ENCODE measurements at places on chromosomes 11 and 22.

DNA sequence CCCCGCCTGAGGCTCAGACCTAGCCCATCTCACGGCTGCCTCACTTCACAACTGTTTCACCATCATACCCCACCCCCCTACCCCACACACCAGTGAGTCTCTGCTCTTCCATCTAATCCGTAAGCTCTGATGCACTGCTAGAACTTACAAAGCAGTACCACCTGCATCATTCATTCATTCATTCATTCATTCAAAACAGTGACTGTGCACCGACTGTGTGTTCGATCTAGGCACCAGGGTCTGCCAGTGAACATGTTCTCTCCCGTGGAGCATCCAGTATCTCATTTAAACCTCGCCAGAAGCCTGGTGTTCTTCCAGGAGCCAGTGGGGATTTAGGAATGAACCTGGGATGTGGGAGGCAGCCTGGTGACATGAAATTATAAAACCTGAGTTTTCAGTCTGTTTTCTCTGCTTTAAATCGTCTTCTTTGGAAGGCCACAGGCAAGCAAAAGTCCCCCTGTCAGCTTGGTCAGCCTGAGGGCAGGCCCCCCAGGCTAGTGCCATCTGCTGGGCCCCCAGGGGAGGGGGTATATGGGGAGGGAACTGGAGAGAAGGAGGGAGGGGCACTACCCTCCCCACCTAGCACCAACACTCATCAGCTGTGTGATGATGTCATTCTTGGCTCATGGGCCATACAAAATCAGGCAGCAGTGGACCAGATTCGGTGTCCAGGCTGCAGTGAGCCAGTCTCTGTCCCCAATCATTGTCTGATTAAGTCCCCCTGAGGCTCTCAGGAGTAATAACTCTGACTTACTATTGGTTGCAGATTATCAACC, 18.4 kb downstream of the TMPRSS6 start:
- DNase-seq: no peak

DNA sequence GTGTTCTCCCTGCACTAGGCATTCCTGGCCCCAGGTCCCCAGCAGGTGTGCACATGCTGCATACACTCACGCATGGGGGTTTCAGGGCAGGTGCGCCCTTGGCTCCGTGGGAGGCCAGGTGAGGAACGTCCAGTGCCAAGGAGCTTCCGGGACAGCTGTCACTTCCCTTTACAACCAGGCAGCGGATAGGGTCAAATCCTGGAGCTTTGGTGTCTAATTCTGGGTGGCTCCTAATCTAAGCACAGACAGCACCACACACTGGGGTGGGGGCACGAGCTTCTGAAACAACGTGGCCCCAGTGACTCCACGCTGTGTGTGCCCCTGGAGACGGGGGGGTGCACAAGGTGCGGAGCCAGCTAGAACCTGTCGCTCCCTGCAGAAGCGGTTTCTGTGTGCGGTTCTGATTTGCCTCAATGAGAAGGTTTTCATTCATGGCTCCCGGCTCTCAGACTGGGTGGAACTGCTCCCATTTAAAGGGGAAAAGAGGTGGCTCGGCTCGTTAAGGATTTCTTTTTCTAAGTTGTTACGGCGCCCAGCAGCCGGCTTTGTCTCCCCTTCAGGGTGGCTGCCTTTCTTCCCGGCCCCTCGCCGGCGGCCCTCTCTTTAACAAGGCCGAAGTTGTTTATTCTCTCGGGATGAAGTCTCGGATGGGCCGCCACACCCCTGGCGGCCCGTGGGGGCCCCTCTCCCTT, 5.0 kb downstream of the CCND1 start:
- DNase-seq: no peak

DNA sequence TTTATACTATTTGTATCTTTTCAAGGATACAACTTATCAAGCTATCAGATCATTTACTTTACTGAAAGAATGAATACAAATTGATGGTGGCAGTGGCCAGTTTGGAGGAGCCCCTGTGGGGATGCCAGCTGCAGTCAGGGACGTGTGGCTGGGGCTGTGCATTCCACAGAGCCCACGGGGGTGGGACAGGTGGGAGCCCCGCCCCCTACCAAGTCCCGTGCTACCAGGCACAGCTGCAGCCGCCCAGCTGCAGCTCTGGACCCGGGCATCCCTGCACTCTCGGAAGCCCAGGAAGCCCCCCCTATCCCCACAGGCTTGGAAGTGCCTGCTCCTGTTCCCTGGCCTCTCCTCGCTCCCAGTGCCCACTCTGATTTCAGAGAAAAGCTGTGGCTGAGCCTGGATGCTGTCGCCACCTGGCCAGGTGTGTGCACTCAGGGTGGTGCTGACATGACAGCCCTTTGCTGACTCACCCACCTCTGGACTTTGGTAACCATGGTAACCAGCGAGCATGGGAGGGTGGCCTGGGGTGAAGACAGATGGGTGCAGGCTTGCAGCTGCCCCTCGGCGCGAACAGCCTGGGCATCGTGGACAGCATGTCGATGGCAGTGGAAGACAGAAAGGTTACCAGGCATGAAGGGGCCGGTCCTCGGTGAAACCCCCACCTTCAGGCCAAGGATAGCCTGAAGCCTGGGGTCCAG, 138.1 kb downstream of the SBF2 start:
- DNase-seq: no peak

DNA sequence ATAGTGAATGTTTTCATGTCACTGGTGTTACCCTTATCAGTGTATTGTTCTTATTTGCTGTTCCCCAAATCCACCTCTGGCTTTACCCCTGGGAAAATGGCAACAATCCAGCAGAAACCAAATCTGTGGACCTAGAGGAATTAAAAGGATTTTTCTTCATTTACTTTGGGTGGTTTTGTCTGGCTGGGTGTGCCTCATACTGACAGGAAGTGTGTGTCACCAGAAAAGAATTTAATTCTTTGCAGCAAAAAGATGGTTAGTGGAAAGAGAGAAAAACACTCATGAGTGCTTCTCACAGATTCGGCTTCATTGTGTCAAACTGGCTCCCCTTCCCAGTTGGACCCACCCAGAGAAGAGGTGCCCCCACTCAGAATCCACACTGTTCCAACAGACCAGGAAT, 38.9 kb downstream of the FZD4 start:
- DNase-seq: no peak

DNA sequence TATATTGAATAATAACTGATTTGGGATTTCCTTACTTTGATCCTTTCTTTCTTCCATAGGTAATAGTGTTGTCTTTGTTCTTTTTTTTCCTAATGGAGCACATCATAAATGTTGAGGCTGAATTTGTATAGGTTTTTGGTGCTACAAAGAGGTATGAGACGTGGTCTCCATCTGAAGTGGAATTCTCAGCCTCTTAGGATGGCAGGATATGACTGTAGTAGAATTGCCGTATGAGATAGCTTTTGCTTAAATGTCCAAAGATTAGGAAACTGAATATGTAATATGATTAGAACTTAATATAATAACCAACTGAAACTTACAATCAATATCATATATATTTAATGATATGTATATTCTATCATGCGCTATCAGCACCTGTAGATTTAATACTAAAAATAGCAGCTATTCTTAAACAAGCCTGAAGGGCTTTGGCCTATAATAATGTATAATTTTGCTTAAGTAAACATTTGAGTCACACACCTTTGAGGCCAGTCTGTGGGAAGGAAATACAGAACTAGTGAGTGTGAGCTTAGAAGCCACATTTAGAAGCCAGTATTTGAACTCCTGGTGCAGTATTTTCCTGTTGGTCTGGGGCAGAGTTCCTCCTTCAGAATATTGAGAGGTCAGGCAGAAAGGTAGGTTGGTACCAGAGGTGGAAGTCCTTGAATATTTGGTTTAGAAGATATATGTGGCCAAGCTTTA, 62.6 kb downstream of the SWAP70 start:
- no peak for DNase-seq

- no peak for DNase-seq
Measured at GRCh38 chr11:14132312-14132711, 169.8 kb downstream of the SPON1 start.

GRCh38 chr22:20061481-20061861, 18.6 kb upstream of the DGCR8 start:
- DNase-seq: no peak

DNA sequence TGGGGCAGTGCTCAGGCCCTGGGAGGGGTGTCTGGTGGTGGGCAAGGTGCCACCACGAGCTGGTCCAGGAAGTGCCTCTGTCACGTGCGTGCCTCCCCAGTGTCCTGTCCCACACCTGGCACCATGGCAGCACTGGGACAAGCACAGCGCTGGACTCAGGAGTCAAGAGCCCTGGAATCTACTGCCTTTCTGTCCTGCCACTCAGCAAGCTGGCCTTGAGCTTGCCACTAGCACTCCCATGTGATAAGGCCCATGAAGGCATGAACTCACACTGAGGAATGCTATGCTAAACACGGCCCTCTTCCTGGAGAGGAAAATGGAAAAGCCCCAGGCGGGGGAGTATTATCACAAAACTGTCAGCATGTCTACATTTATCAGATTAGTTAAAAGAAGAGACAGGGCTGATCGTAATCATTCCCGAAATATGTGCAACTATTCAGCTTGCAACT, 50.7 kb upstream of the SLC35C1 start:
- DNase-seq: no peak

DNA sequence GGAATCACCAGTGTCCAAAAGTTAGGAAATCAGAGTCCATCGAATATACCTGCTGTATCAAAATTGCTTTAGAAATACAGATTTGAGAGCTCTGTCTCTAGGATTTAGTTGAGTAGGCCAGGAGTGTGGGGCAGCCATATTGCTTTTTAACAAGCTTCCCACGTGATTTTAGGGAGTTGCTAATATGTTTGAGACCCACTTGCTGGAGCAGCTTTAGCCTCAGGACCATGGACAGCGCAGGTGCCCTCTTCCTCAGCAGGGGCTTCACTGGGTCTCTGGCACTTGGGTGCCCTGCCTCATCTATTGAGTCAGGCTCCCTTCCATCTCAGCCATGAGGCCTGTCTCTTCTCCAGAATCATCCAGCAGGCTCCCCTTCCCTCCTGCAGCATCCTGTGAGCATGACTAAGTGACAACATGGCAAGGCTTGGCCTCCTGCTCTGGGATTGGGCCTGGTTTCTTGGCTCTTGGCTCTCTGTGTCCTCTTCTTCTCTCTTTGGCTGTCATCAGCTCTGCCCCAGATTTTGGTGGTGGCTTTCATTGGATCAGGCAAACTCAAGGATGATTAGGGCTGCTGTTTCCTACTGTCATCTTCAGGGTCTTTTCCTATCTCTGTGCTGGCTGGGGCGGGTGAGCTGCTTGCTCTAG, 70.0 kb downstream of the SGSM1 start:
- no peak for DNase-seq

DNA sequence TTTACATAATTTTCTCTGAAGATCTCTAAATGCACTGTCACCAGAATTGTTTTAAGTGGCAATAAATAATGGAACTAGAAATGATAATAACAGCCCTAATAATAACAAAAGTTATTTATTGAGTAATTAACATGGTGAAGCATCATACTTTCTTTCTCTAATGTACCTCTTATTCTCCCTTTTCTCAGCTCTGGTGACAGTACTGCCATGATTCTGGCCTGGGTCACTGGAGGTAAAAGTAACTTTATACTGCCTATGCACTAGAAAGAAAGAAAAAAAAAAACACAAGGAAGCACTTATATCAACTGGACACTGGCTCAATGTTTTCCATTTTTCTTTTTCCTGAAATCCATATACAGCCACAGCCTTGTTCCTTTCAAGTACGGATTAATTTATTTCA, 43.7 kb downstream of the CADM1 start:
- DNase-seq: no peak

DNA sequence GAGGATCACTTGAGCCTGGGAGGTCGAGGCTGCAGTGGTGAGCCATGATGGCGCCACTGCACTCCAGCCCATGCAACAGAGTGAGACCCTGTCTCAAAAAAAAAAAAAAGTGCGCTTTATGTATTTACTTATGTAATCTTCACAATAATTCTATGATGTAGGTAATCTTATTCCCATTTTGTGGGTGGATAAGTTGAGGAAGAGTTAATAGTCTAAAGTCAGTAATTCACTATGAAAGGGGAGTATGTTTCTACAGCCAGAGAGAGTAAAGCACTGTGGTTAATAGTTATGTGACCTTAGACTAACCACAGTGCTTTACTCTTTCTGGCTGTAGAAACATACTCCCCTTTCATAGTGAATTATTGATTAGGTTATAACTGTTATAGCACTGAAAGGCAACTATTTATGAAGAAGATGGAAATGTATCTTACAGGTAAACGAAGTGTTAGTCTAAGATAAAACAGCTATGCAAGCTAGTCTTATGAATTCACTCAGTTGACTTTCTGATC, 11.9 kb downstream of the CTR9 start:
- DNase-seq: no peak

GRCh38 chr11:122210367-122210997, 94.5 kb upstream of the BLID start:
- DNase-seq: no peak

- no peak for DNase-seq
Measured at GRCh38 chr22:45754822-45755221, 83.2 kb downstream of the ATXN10 start.

DNA sequence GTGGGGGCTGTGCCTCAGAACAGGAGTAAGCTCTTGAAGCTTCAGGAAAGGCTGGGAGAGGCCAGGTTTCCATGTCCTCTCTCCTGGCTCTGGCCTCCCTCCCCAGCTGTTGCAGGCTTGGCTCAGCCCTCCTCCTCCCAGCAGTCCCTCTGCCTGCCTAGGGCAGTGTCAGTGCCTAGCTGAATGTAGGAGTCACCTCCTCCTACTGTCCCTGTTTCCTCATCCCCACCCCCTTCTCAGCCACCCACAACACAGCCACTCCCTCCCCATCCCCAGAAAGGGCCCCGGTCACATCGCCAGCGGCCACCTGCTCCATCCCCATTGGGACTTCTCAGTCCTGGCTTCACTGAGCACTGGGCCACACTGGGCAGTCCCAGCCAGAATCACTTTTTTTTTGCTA, 2.9 kb upstream of the FBLN1 start:
- no peak for DNase-seq

DNA sequence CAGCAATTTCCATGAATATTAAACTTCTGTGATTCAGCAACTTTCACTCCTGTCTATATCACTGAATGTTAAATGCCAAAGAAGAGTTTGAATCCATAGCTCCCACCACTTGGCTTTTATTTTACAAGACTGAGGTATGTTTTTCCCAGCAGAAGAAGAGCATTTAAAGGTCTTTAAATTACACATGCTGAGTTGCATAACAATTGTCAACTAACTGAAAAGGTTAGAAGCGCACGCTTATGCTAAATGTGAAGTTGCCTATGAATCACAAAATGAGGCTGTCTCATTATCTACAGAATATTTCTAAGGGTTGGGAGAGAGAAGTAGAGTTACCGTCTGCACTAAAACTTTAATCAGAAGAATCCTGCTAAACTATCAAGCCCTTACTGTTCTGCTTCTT, 1086.3 kb downstream of the FAM181B start:
- DNase-seq: no peak
